Activated CD4-positive, alpha-beta T cell treated with anti-CD3 and anti-CD28 coated beads for 36 hours (primary cell): ENCODE measurements at places on chromosomes 13 and 19. TPM values are rescaled to one million over a fixed set of nuclear protein-coding genes. Genes with fewer than 3 reads are reported as not detected.

VAV1 gene
- total RNA-seq, result 73.4 TPM

ZNF439 gene
- total RNA-seq, result 10.4 TPM

ATP12A gene
- 0.09 TPM for total RNA-seq

GGN gene
- total RNA-seq, result 0.51 TPM

ANO8 gene
- total RNA-seq, result 4.2 TPM

PHLDB3 gene
- 17.8 TPM for total RNA-seq

BRSK1 gene
- 4.1 TPM for total RNA-seq

CALR3 gene
- not detected for total RNA-seq

SIGLEC5 gene
- total RNA-seq, result not detected

IFI30 gene
- total RNA-seq, result 20.4 TPM

ZNF226 gene
- total RNA-seq, result 11.3 TPM

TSHZ3 gene
- total RNA-seq, result 0.85 TPM

FAM187B gene
- not detected for total RNA-seq

ZNF763 gene
- total RNA-seq, result 1.1 TPM

MAMSTR gene
- total RNA-seq, result 0.70 TPM

ENOX1 gene
- total RNA-seq, result 0.28 TPM

ADAMTSL5 gene
- total RNA-seq, result 2.5 TPM

C13orf46 gene
- total RNA-seq, result 1.6 TPM

TGFBR3L gene
- total RNA-seq, result 3.2 TPM

C19orf33 gene
- not detected for total RNA-seq

CLIP3 gene
- total RNA-seq, result 0.42 TPM

IGFL3 gene
- total RNA-seq, result not detected

LILRB5 gene
- not detected for total RNA-seq

GPR183 gene
- 51.9 TPM for total RNA-seq

CGB3 gene
- total RNA-seq, result not detected

FUT1 gene
- 0.23 TPM for total RNA-seq

ZNF837 gene
- 2.0 TPM for total RNA-seq

ZNF208 gene
- 2.7 TPM for total RNA-seq
